ENCODE measurements at places on chromosomes 3 and 15.

DNA sequence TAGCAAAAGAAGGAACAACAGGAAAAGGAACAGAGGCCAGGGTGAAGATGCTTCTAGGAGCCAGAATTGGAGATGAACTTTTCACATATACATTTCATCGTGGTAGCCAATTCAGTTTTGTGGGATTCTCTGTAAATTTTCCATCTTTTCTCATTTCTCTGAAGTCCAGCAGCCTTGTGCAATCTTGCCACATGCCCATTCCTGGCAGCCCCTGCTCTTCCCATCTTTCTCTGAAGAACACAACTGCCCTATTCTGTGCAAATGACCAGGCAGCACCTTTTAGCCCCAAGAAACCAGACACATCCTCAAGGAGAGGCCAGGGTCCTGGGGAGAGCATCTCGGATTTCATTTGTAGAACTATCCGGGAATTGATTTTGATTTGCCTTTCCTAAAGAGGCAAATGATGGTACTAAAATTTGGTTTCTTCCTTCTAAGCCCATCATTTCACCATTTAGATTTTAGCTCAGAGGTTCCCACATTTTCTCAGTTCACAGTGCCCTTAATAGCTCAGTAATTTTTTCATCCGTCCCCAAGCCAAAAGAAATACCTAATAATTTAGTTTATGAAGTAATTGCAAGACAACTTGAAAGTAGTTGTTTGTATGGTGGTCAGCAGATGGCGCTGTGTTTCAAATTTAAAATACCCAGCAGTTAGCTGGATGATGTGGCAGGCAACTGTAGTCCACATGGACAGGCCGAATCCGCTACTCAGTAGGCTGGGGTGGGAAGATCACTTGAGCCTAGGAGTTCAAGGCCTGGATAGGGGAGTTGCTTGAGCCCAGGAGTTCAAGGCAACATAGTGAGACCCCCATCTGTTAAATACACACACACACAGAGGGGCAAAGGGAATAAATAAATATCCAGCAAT is 61.3 kb upstream of the ACKR4 start:
- DNase-seq, result peak; percentile 89

DNA sequence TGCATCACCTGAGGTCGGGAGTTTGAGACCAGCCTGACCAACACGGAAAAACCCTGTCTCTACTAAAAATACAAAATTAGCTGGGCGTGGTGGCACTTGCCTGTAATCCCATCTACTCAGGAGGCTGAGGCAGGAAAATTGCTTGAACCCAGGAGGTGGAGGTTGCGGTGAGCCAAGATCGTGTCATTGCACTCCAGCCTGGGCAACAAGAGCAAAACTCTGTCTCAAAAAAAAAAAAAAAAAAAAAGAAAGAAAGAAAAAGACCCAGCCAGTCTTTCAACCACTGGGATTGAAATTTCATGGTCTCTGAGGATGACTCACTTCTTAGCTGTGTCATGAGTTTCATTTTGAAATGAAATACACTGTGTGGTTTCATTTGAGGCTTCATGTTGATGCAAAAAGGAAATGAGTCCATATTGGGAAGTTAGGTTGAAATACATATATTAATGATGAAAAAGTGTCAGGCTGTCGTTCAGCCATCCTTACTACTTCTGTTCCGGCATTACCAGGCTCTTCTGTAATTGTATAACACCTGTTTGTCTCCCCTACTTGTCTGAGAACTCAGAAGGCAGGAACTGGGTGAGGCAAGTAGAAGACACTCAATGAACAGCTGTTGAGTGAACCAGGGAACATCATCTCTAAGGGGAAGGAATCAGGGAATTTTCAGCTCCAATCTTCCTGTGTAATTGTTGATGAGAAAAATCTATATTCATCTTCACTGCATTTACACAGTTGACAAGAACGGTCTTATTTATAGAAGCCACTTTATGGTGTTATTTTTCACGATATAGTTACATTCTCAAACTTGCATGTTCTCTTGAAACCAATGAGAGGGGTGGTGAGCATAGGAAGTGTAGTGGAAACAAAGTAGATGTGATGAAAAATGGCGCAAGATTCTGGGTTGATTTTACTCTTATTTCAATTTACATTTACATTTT is 87.4 kb downstream of the NFKBIZ start:
- DNase-seq, result peak; percentile 94

DNA sequence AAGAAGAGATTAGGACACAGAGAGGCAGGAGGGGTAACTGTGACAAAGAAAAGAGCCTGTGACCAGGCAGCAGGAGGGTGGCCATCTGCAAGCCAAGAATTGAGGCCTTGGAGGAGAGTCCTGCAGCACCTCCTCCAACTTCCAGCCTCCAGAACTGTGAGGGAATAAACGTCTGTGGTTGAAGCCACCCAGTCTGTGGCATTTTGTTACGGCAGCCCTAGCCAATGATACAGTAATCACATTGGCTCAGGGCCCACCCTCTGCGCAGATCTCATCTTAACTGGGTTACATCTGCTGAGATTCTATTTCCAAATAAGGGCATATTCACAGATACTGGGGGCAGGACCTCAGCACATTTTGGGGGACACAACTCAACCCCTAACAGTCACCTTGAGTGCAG is 11.3 kb downstream of the SELENOS start:
- peak; percentile 81 for DNase-seq

- no peak for DNase-seq
These were observed 47.2 kb upstream of the SLC41A3 start for GRCh38 chr3:126130981-126131745.

DNA sequence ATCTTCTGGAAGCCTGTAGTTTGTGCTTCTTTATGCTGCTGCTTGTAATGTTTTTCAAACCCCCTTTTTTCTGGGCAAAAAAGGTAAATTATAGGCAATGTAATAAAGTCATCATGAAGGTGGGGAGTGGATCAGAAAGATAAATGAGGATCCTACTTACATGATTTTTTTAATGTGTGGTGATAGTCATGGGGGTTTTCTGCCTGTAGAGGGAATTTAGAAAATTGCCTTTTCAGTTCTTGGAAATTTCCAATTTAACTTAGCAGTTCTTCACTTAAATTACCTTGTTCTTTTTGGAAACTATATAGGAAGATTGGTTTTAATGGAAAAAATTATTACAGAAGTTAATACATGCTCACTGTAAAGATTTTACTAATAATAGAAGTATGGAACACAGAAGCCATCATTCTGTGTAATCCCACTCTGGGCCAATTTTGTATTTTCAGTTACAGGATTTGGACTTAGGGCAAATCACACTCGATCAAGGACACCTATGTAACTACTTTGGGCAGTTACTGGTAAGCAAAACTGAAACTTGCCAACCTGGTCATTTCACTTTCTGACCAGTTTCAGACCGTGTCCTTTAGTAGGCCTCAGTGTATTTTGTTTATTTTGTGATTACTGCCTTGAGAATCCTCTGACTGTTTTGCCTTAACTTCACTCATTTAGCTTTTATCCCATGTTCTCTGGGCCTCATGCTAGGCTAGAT is 10.5 kb upstream of the SCAANT1 start:
- no peak for DNase-seq

DNA sequence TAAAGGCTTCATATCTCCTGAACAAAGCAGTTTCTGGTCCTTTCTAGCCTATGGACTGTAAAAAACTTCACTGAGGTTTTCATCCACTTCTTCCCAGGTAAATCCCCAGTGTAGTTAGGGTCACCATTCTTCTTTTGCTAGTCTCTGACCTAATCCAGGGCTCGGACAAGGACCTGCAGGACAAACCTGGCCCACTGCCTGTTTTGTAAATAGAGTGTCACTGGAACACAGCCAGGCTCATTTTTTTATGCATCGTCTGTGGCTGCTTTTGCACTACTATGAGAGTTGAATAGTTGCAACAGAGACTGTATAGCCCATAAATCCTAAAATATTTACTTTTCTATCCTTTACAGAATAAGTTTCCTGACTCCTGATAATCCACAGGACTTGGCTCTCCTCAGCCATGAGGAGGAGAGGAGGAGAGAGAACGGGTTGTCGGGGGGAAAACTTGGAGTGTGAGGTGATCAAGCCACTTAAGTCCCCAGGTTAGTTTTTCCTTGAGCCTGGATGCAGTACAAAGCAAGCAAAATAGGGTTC is 29.0 kb downstream of the CCR3 start:
- no peak for DNase-seq

DNA sequence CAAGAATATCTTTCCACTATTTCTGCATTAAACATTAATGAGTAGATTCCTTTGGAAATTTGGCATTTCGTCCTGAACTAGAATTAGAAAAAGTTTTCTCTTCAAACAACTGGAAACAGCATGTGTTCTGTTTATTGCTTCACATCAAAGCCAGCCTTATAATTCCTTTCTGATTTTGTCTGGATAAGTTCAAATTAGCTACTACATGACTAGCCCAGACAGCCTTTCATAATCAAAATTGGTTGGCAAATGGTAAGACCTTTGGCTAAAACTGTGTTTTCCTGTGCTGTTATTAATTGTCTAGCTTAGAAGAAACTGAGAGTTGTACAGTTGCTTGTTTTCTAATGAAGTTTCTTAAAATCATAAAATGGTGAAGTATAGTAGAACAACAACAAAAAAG is 52.7 kb upstream of the P3H2 start:
- DNase-seq, result no peak

DNA sequence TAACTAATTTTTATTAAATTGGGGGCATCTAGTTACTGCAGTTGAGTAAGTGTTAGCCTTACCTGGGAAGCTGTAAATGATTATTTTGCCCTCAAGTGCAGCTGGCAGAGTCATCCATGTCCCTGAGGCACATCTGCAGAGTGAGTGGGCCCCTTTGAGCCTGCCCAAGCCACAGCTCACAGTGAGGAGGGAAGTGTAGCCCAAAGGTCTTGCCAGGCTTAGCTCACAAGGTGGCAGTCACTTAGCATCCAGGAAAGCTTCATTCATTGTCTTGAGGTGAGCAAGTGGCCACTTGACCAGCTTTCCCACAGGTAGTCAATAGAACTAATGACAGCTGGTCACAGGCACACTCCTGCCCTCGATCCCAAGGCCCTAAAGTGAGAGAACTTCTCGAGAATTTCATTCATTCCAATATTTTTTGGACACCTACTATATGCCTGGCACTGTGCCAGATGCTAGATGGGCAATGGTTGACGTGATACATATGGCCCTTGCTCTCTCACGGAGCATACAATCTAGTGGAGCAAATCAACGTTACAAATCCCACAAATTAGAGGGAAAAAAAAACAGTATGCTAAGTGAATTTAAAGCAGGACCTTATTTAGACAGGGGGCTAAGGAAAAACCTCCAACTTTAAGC is 163.3 kb upstream of the IL12A start:
- DNase-seq, result no peak

- DNase-seq, result no peak
These were observed 389.5 kb downstream of the LRTM1 start for GRCh38 chr3:54538346-54538745.

All from astrocyte of the spinal cord (primary cell).